Stimulated activated naive CD4-positive, alpha-beta T cell (primary cell): ENCODE measurements at places on chromosomes 2 and 18.

DNA sequence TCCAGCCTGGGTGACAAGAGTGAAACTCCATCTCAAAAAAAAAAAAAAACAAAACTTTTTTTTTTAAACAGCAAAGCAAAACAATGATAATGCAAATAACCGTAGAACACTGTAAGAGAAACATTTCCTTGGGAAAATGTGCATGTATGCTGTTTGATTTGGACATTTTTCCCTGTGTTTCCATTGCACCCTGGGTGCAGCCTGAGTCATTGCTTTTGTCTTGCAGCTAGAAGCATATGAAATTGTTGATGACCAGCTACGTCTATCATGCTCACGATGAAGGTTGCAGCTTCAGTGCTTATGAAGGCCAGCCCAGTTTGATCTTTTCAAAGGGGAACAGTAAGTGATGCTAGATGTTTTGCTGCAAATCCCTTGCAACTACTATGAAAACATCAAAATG lies 41.5 kb downstream of the MOGAT1 start:
- DNase-seq: no peak

GRCh38 chr2:12964904-12965539 lies 248.3 kb downstream of the TRIB2 start:
- no peak for DNase-seq

- DNase-seq: no peak
Observed at GRCh38 chr2:11922294-11922693, 175.9 kb downstream of the LPIN1 start.

DNA sequence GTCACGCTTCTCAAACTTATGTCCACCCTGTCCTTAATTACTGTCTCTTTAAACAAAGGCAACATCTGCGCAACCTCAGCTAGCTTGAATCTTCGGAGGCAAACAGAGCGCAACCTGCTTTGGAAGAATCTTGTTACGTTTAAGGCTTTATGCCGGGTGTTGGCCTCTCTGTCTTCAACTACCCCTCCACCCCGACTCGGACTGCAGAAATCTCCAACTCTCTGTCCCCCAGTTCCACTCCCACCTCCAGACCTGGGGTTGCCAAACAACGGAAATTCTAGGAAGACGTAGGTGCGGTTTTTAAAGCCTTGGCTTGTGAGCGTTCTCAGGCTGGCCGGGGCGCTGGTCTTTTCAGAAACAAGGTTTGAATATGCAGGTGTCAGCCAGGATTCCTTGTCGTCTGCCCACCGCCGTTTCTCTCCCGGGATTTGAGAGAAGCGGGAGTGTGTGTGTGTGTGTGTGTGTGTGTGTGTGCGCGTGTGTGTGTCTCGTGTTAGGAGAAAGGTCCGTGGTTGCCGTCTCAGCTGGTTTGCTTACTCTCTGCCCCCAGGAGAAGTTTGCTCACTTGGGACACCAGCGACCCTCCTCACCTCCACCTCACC lies 1.1 kb upstream of the ONECUT2 start:
- DNase-seq: no peak

DNA sequence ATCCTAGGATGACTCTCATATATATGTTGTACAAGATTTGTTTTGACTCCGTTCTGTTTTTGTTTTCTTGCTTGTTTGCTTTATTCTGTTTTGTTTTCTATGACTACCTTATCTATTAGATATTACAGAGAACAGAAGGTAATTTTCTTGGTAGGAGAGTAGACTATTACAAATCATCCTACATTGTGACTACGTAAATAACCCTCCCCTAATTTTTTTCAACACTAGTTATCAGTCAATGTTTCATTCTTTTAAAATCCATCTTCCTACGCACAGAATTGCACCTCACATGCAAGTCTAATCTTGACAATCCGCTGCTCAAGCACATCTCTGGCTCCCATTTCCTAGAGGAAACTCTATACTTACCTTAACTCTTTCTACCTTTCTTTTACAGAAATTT lies 792.3 kb upstream of the PIK3C3 start:
- DNase-seq: no peak

DNA sequence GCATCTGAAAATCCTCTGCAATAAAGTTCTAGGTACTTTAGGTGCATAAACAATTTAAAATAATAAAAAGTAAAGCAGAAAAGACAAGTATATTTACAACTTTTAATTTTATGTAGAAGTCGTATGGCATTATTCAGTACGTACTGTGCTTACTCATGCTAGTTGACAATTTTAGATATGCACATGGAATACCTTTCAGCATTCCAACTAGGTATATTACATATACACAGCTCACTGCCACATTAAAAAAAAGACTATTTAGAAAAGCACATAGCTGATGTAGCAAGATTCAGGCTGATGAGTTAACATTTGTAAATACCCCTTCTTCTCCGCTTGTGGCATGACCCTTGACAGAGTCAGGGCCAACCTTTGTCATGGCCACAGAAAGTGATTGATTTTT lies 171.2 kb downstream of the FBXO15 start:
- no peak for DNase-seq

GRCh38 chr2:235493775-235494715 lies at the start of gene AGAP1:
Gene AGAP1 (plus strand): TSS chr2:235494043.
- no peak for DNase-seq

- peak; percentile 45 for DNase-seq
Observed at GRCh38 chr2:12416600-12416999, 300.1 kb upstream of the TRIB2 start.

GRCh38 chr18:79877163-79878091 lies 74.0 kb downstream of the SLC66A2 start:
- no peak for DNase-seq

DNA sequence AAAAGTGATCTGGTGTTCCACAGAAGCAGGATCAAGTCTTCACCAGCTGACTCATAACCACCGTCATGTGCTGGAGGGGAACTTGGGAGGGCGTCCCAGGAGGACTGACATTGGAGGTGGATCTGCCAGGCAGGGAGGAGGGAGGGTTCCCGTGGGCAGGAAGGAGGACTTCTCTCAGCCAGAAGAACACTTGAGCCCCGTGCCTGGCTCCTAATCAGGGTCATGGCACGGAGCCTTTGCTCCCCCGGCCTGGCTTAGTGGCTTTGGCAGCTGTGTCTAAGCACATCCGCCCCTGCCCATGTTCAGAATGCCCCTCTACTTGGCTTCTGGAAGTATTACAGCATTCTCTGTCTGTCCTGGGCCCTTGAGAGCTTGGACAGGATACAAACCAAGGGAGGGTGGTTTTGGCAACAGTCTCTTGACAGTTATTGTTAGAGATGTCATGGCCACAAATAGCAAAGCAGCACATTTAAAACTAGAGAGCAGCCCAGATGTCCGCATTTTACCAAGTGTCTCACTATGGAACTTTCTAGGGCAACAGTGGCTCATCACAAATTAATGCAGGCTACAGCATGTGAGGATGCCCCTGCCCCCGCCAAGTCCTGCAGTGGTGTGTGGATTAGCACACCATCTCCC lies 11.5 kb downstream of the PPP1R7 start:
- DNase-seq: no peak
